Esophagus squamous epithelium (tissue), 5 donors: ENCODE measurements at places on chromosomes 11 and 22.

- DNase-seq: no peak
These were observed 5.8 kb upstream of the CCND1 start for GRCh38 chr11:69635195-69635594.

DNA sequence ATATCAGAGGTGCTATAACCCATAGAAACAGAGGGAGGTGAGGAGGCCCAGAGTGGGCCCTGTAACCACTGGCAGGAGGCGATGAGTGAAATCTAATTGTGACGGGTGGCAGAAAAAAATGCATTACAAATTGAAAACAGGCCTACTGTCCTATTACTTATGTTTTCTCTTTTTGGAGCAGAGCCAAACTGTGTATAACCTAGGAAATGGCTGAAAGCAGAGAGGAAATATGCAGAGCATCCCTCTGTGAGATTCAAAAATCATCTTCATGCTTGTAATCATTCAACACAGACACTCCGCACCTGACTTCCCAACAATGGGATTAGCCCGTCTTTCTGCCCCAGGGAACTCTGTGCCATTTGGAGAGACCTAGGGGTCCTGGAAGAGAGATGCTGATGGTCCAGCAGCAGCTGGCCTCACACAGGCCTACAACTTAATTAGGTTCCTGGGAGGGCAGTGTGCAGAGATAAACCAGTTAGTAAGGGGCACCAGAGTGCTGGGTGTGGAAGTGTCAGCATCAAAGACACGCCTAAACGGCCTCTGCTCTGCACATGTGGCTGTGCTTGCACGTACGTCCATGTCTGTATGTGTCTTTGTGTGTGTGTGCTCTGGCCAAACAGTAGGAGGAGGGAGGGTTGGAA is 41.8 kb downstream of the MAP6 start:
- no peak for DNase-seq

GRCh38 chr11:103257360-103257759 is 148.1 kb downstream of the DYNC2H1 start:
- no peak for DNase-seq

DNA sequence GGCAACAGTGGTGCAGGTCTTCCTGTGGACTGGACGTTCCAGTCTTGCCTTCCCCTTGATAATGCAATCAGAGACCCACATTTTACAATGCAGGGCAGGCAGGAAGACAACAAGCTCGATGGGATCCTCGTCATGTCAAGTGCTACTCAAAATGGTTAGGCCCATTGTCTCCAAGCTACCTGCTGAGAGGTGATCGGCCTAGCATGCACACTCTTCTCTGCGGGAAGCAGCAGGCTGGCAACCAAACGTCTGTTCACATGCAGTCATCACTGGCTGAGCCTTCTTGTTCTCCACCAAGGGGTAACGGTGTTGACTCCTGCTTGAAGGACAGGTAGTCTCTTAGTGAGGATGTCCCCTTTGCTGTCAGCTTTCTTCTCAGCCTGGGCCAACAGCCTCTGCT is 25.5 kb upstream of the CD82 start:
- no peak for DNase-seq

DNA sequence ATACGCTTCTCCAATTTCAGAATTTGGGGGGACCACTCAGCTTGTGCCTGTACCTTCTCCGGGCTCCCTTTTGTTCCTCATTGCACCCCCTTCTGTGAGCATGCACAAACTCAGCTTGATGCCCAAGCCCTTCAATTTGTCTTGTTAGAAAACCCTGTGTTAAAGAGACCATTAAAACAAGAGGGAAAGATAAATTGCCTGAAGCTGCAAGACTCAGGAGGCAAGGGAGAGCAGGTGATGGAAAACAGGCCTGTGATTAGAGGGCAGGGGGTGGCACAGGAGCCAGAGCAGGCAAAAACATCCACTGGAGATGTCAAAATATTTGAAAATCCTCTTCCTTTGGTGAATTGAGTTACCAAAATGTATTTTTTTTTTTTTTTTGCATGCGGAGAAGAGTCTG is 121.7 kb downstream of the MIAT start:
- DNase-seq: no peak

DNA sequence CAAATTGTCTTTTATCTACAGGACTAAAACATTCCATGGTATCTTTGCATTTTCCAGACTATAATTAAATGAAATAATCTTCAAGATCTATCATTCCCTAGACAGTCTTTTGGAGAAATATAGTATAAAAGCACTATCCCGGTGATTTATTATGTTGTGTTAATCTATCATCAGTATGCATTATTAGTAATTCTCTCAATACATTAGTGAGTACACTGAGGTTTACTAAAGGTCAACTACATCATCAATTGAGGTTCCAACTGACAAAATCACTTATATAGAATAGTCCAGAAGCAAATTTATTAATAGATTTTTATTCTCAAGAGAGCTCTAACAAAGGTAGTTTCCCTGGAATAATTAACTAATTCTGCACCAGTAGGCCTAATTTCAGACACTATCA is 169.6 kb downstream of the KCNA4 start:
- DNase-seq: no peak

DNA sequence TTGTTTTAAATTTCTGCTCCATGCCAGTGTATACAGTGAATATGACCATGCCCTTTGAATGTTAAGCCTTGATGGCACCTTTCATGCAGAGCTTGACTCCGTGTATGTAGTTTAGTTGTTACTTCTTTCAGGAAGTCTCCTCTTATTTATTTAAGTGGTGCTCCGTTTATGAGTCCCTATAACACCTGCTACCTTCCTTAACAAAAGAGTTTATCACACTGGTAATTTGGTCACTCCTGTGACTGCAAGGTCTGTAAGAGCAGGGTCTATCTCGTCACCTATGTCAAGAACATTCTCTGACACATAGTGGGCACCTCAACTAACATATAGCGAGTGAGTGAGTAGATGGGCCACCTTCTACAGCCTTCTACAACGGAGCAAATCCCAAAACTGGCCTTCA is 152.5 kb downstream of the CCDC34 start:
- DNase-seq: no peak

DNA sequence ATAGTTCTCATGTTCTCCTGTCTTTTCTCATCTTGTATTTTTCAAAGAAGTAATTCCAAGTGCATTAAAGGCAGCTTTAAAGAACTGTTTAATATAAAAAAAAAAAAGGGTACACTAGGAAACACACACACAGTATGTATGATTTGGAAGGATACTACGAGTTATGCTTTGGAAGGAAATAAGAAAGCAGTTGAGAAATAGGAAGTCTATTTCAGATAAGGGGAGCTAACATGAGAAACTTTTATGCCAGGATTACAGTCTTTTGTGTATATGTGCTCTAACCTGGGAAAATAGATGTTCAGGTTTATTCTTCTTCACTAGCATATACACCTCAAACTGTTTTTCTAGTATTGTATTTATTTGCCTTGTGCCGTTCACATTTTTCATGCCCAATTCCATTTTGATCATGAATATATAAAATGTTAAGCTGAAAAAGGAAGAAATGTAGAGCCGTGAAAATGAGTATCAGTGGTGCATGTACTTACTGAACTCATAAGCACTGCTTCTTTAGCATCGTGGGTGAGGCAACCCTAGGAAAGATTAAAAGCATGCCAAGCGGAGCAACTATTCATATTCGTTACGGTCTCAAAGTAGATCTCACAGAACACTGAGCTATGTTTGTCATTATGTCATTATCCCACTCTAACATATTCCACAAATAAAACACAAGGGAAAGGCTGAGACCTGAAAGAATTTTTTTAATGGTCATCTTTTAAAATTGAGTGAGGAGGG is 59.6 kb downstream of the GUCY1A2 start:
- DNase-seq: no peak
